Iris pigment epithelial cell (primary cell): ENCODE measurements at places on chromosomes 1 and 21.

GRCh38 chr1:52558941-52559340 lies 6.0 kb upstream of the TUT4 start:
- no peak for DNase-seq

GRCh38 chr1:55021942-55022546 lies 17.3 kb upstream of the PCSK9 start:
- DNase-seq = peak; percentile 86

- DNase-seq = no peak
These were observed 104.8 kb downstream of the PGBD5 start for GRCh38 chr1:230321341-230321740.

DNA sequence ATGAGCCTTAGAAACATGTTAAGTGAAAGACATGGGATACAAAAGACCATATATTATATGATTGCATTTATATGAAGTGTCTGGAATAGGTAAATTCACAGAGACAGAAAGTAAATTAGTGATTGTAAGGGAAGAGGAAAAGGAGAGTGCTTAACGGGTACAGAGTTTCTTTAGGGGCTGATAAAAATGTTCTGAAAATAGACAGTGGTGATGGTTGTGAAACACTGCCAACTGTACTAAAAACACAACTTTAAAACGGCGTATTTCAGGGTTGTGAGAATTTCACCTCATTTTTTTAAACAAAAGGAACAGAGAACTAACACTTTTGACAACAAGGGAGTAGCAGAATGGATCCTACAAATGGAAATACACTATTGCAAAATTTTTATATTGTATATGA lies 13.4 kb downstream of the COP1 start:
- DNase-seq = no peak
